ENCODE measurements at places on chromosomes 5 and 9.

DNA sequence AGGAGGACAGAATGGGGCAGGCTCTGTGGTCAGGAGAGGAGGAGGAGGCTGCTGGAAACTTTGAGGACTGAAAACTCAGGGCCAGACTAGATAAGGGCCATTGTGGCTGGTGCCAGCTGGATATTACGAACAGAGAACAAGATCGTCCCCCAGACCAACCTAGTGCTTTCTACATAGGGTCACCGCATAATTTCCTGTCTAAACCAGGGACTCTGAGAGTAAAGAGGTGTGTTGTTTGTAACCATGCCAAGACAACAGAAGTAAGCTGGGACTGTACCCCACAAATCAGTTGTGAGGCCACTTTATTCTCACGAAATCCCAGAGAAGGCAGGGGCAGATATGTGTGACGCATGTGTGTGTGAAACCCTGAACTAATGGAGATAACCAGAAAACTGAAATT lies 20.3 kb upstream of the GFPT2 start:
- no peak for DNase-seq

DNA sequence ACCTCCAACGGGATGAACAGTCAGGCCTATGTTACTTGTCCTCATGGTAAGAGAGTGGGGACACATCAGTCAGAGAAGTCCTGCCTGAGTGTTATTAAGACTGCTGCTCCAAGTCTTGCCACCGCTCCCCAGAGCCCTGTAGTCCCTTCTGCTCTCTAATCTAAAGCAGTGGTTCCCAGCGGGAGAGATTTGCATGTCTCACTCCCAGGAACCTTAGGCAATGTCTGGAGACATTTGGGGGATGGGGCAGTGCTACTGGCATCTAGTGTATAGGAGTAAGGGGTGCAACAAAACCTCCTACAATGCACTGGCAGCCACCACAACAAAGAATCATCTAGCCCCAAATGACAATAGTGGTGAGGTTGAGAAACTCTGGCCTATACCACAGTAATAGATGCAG lies 2.6 kb upstream of the SVEP1 start:
- DNase-seq, result no peak

DNA sequence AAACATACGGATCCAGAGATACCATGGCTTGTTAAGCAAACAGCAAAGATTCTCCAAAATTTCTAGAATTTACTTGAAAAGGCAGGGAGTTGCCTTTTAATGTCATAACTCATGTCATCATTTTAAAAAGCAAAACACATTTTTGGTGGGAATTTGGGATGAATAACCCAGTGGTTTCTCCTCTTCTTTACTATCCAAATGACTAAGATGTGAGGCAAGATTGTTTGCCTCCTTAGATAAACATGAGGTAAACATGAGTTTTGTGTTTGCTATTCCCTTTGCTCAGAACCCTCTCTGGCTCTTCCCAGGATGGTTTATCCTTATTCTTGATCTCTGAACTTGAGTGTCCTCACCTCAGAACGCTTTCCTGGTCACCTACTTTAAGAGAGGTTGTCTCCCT lies 267.0 kb downstream of the EBF1 start:
- no peak for DNase-seq

DNA sequence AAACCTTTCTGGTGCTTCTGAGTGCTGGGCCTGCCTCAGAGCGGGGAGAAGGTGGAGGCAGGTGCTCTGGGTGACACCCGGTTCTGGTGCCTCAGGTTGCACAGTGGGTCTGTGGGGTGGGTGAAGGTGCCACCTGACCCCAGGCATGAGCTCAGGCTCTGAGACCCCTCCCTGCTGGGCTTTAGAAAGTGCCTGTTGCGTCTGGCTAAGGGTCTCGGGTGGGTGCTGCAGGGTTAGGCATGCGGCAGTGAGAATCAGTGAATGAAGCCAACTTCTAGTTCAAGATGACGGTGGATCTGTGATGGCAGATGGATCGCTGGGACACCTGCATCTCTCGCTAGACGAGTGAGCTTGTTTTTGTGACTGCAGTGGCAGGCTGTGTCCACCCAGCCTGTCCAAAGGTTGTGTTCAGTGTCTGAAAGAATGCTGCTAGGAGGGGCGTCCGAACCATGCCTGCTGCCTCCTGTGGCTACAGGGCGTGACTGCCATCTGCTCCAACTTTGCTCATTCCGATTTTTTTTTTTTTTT lies 5.0 kb downstream of the SQSTM1 start:
- DNase-seq, result no peak

GRCh38 chr9:25752398-25752797 lies 74.2 kb upstream of the TUSC1 start:
- no peak for DNase-seq

DNA sequence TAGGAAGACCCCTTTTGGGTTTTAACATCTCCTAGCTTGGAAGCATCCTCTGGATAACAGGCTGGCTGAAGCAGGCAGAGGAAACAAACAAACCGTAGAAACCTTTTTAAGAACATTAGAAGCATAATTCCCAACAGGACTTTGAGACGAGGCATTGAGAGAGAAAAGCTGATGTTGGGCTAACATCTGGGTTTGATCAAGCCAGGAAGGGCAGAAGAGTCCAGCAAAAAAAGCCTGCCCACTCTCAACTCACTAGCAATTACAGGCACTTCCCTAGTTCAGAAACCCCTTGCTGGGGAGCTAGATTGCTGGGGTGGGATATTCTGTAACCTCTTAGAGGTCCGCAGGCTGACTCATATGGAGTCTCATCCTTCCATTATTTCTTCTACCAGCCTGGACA lies 75.4 kb upstream of the CTNNA1 start:
- DNase-seq, result no peak

- no peak for DNase-seq
Observed at GRCh38 chr5:154478224-154478565, at the start of gene HAND1. TSS of gene HAND1 (minus strand) at chr5:154478227. CDS start at chr5:154478008, 219 bp downstream.

GRCh38 chr5:17952231-17952630 lies 318.0 kb downstream of the TAF11L14 start:
- no peak for DNase-seq

- no peak for DNase-seq
Observed at GRCh38 chr5:54294097-54294667, 16.2 kb downstream of the ARL15 start.

- no peak for DNase-seq
Observed at GRCh38 chr5:56072863-56073766, 78.4 kb upstream of the IL6ST start.

DNA sequence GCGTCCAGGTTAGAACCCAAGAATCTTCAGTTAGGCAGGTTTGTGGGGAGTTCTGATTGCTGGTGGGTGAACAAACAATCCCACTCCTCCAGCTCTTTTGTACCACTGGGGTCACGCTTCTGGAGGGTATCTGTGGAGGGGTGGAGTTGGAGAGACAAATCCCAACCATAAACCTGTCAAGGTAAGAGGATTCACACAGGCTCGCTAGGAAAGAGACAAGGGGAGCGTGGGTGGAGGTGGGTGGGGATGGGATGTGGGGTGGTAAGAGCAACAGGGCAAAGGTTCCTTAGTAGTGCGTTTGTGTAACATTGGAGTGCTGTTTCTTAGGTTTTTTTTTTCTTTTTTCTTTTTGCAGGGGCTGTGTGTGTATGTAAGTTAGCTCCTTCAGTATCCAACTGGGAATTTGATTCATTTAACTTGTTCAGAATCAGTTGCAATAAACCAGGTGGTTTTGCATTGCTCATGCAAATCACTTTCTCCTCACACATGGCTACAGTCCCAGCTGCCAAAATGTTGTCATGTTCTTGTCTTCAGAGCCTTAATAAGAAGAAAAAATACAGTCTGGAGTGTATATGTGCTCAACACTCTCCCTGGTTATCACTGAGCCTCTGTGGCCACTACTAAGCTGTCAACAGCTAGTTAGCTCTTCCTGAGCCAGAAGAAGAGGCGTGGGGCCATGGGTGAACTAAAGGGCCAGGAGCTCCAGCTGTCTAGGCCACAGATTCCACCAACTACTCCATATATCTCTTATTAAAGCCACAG lies 164.0 kb upstream of the RAD23B start:
- no peak for DNase-seq

DNA sequence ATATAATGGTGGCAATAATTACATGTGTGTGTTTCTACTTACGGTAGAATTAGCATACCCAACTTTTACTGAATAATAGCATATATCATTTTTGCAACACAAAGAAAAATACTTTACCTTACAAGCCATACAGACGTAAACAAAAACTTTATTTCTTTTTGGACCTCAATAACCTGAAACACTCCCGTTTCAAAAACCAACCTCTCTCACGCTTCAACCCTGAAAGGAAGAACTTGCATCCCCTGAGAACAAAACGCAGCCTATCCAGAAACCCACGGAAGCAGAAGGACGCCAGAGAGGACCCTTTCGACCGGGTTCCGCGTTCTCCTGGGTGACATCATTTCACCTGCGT lies at the start of gene RNF38:
RNF38 (minus strand) TSS at position 290 of the 352 bp plus-strand sequence; CDS start at position 129, 161 bp downstream.
- DNase-seq, result no peak

DNA sequence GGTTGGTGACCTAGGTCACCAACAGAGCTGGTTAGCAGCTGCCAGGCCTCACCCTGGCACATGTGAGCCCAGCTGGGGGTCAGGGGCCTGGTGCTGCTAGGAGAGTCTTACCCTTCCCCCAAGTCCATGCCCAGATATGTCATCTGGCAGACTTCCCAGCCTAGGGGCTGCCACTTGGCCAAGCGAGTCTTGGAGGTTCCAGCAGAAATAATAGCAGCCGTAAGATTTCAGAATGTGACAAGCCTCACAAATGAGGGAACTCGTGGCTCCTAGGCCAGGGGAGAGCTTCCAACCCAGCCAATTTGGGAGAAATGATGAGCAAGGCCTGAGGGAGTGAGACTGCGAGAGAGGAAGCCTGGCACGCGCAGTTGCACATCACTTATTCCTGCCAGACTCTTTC lies 11.1 kb downstream of the URM1 start:
- no peak for DNase-seq

GRCh38 chr5:56047448-56047847 lies 52.7 kb upstream of the IL6ST start:
- DNase-seq, result no peak

- DNase-seq, result peak; percentile 66
Observed at GRCh38 chr9:801399-802071, 40.0 kb upstream of the DMRT1 start.

DNA sequence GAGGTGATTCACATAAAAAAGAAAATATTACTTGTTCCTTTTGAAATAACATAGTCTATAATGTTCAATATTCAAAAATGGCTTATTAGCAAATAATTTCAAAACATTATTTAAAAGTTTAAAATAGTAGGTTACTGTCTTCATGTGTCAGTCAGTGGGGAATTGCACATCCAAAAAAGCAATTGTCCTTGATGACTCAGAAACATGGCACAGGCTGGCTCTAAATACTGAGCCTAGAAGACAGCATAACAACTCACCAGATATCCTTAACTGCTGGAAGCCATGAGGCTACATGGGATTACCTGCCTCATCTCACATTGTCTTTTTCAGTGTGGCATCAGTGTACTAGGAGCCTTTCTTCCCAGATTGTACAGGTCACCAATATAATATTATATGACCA lies 439.5 kb upstream of the RGMB start:
- DNase-seq, result no peak

- no peak for DNase-seq
Observed at GRCh38 chr5:50547303-50547702, 106.2 kb upstream of the EMB start.

DNA sequence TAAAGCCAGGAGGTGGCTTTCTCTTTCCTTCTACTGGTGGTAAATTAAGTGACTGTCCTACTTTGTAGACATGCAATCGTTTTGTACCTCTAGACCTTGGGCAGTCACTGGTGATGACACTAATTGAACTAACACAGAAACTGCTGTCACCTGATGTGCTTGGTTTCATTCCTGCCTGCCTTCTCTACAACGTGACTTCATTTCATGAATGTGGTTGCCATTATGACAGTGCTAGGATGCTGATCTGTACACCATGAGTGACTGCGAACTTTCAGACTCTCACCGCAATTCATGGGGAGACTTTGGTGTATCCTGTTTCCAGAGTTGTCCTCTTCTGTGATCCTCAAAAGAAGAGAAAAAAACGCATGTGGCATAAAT lies 47.5 kb downstream of the UBE2QL1 start:
- DNase-seq, result no peak

GRCh38 chr9:134741846-134742245 lies 100.2 kb downstream of the COL5A1 start:
- no peak for DNase-seq

- no peak for DNase-seq
Observed at GRCh38 chr9:101274971-101275768, 109.6 kb downstream of the BAAT start.

- no peak for DNase-seq
Observed at GRCh38 chr5:172838151-172838875, 4.3 kb downstream of the ERGIC1 start.

- no peak for DNase-seq
Observed at GRCh38 chr5:89722538-89722937, 687.0 kb downstream of the CETN3 start.

DNA sequence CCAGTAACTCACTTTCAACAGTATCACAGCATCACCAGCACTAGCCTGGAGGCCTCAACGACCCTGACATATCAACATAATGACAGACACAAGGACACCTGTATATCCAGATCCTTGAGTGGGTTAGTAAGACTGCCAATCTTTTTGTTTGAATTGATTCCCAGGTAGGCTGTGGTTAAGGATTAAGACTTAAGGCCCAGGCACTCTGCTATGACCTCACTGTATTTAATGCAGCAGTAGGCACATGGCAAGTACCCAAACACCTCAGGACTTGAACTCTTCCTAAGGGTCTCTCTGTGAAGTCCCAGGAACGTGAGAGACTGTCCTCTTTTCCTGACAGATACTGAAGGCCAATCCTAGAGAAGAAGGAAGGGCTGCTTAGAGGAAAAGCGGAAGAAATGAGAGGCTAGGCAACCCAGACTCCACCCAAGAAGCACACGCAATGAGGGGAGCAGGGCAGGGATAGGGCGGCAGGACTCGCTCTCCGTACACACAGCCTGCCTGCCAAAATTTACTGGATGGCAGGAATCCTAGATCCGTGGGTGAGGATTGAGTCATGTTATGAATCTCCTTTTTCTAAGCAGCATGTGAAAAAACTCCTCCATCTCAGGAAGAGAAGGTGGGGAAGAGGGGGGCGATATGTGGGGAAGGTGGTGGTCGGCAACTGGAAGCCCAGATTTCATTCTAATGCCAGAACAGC lies 93.4 kb downstream of the SIL1 start:
- peak; percentile 95 for DNase-seq

- no peak for DNase-seq
Observed at GRCh38 chr5:176734756-176735342, 75.5 kb upstream of the UNC5A start.

DNA sequence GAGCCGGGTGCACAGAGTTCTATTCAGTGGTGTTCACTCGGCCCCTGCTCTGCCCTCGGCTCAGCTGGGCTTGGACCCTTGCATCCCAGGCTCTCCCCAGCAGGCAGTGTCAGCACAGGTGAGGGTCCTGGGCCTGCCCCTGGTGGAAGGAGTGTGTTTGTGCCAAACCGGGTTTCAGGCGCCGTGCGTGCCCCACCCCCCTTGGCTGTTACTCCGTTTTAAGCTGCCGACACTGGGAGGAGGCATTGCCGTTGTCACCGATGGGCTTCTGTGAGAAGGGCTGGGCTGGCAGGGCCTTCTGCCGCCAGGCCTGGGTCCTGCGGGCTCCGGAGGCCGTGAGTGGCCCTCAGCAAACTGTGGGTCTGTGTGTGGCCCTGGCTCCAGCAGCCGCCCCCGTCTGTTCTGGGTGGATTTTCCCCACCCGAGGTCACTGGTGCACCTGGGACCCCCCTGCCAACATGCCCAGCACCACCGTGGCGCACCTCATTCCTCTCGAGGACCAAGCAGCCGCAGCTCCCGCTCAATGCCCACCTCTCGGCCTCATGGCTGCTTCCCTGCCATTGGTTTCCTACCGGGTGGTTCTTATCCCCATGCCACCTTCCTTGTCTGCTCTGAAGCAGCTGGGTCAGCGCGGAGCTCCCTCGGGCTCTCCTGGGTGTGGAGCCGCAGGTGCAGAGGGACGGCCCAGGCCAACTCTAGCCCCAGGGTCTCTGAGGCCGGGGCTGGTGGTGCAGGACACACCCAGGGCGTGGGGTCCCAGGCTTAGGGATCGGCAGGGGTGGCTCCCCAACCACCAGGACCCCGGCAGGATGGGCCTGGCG lies 44.3 kb upstream of the EXOC3 start:
- no peak for DNase-seq
